EH (cell line): ENCODE measurements at places on chromosomes 11 and 22.

- no peak for DNase-seq
Observed at GRCh38 chr22:25892678-25893077, 150.7 kb downstream of the MYO18B start.

- DNase-seq, result no peak
Observed at GRCh38 chr11:38784164-38784563, 2186.1 kb upstream of the RAG2 start.

DNA sequence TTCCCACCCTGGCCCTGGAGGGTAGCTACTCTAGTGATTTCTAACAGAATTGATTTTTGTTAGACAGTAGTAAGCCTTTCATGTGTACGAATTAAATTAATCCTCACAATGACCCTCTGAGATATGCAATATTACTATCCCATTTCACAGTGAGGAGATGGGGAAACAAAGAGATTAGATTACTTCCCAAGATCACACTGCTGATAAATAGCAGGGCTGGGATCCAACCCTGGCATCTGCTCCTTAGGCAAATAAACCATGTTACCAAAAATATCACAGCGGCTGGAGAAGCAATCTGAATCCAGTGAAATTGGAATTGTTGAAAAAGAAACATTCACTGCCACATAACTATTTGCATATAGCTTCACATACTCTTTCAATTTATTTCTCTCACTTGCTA lies 12.8 kb upstream of the CAVIN3 start:
- peak; percentile 64 for DNase-seq

DNA sequence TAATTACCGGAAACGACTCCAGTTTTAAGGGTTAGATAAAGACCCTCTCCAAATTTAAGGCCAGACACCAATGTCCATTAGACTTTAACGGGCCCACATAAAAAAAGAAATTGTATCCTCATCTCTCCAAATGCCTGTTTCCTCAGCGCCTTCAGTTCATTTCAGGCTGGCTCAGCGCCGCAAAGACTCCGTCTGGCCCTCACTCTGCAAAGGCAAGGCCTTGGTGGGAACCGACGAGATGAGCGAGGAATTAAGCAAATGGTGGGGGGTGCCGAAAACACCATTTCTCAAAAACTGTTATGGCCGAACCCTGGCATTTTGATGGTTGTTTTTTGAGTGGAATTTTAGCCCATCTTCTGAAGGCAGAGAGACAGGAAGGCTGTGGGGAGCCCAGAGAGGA lies 15.7 kb downstream of the MN1 start:
- no peak for DNase-seq

- DNase-seq, result no peak
Observed at GRCh38 chr22:39414377-39414776, 14.8 kb downstream of the TAB1 start.

- peak; percentile 90 for DNase-seq
Observed at GRCh38 chr11:10233581-10233980, 60.4 kb downstream of the SBF2 start.

- DNase-seq, result no peak
Observed at GRCh38 chr11:61976813-61977475, 9.5 kb upstream of the FTH1 start.

GRCh38 chr11:47860536-47860935 lies 12.4 kb upstream of the NUP160 start:
- no peak for DNase-seq

GRCh38 chr11:67539550-67539949 lies 16.3 kb upstream of the CABP2 start:
- DNase-seq, result peak; percentile 1
